ENCODE measurements at places on chromosomes 7 and 10. TPM values are rescaled to one million over a fixed set of nuclear protein-coding genes. Genes with fewer than 3 reads are reported as not detected.

DNA sequence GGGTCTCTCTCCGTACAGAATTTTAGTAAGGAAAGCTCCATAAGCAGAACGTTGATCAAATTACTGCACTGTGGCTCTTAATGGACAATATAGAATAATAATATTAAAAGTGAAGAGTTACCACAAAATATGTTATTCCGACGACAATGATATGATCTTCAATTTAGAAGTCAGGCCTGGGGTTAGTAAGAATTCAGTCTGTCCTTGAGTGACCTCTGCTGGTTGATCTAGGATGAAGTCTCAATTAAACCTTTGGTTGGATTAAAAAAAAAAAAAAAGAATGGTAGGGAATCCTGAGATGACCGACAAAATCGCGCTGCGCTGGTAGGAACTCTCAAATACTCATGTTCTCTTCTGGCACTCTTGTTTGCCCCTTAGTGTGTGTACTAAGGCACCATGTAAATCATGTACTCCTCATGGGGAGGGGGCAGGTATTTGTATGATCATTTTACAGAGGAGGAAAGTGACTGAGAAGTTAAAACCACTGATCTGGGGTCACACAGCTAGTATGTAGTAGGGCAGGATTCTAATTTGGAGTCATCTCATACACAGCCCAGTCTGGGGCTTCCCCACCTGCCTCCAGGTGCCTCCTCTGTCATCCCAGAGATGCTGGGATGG lies 161.3 kb upstream of the NPVF start:
- no peak for DNase-seq

DNA sequence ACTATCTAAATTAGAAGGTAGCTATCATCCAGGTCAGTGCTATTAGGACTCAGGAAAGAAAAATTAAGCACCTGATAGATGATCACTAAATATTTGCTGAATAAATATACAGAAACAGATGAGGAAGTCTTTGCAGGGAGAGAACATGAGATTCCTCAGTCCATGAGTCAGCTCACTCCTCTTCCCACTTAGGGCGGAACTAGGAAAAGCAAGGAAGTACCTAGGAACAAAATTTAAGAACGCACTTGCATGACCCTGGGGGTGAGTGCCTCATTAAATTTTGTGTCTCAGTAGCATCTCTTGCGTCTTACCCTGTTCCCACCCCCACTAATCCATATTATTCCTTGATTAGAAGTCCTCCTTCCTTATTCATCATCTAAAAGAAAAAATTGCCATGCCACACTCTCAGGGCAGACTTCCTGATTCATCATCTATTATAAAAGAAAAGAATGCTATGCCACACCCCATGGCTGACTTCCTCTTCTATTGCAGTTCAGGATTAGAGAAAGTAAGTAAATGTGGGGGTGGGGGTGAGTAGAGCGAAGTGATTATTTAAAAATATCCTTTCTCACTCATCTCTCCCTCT lies 208.8 kb downstream of the THSD7A start:
- DNase-seq = no peak

GRCh38 chr7:131861620-131862346 lies 305.4 kb upstream of the PODXL start:
- no peak for DNase-seq

- DNase-seq = no peak
Measured at GRCh38 chr10:69733791-69734261, 67.9 kb upstream of the COL13A1 start.

GRCh38 chr7:23067271-23067670 lies 38.3 kb upstream of the KLHL7 start:
- no peak for DNase-seq

- DNase-seq = no peak
Measured at GRCh38 chr10:94489976-94490788, 55.4 kb upstream of the HELLS start.

- DNase-seq = no peak
Measured at GRCh38 chr10:7634142-7634894, 32.4 kb downstream of the ITIH5 start.

Gene TOMM7
- 225 TPM for total RNA-seq

Gene PNLIPRP1
- not detected for total RNA-seq

Data from activated T-helper 1 cell treated with anti-CD3 and anti-CD28 coated beads, Interleukin-12 subunit alpha, Interleukin-12 subunit beta, Interleukin-2, Interleukin-4 antibody, amounts not matched to agents 30 ng/mL and 10 ng/mL and 1 ng/mL, durations not matched to agents 14 hours and 24 hours and 36 hours (primary cell).